Lung (tissue), 17 donors: ENCODE measurements at places on chromosomes 2 and 18. TPM values are rescaled to one million over a fixed set of nuclear protein-coding genes. Genes with fewer than 3 reads are reported as not detected.

GRCh38 chr2:48954311-48954710 lies 198.8 kb upstream of the LHCGR start:
- no peak for DNase-seq

DNA sequence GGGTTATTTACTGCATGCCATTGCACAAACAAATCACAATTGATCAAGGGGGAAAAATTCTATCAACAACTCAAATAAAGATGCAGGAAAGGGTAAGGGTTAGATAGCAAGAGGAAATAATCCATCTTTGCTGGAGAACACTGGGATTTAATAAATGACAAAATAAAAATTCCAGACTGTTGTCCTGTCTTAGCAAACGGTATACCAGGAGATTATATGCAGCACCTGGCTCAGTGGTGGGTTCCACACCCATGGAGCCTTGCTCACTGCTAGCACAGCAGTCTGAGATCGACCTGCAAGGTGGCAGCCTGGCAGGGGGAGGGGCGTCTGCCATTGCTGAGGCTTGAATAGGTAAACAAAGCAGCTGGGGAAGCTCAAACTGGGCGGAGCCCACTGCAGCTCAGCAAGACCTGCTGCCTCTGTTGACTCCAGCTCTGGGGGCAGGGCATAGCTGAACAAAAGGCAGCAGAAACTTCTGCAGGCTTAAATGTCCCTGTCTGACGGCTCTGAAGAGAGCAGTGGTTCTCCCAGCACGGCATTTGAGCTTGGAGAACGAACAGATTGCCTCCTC lies 296.5 kb upstream of the THSD7B start:
- DNase-seq: no peak

DNA sequence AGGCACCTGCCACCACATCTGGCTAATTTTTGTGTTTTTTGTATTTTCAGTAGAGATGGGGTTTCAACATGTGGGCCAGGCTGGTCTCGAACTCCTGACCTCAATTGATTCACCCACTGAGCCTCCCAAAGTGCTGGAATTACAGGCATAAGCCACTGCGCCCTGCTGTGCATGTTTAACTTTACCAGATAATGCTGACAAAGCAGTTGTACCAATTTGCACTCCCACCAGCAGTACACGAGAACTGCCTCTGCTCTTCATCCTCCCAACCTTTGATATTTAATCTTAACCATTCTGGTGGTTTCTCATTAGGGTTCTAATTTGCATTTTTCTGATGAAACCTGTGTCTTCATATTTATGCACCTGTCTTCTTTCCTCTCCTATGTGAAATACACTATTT lies 12.0 kb upstream of the DYM start:
- no peak for DNase-seq

Gene RPRM
- 1.5 TPM for total RNA-seq

GRCh38 chr2:66531567-66531966 lies 96.6 kb downstream of the MEIS1 start:
- no peak for DNase-seq

GRCh38 chr2:171533331-171533730 lies 11.1 kb downstream of the CYBRD1 start:
- no peak for DNase-seq
